B cell (primary cell): ENCODE measurements at places on chromosomes 1 and 21.

DNA sequence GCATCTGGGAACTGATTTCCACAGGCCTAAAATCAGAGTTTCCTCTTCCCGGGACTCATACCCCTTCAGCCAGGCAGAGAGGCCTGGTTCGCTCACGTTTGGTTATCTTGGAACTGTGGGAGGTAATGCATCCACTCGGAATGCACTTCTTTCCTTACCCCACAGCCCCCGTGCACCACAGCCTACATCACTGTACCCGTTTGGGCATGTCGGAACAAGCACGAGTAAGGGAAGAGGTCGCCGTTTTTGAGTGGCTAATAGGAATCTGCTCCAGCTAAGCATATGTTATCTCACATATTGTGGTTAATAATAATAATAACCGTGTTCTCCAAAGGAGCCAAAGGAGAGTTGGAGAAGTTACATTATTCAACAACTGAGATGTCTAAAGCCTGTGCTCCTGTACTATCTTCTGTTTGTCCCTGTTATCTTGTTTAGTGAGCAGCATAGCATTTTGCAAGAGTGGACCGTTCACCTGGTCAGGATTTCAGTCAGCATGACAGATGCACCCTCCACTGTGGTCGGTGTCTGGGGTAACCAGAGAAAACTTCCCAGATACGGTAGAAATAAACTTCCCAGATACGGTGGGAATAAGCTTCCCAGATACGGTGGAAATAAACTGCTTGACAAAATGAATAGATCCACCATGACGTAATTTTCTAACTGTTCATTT lies 198.6 kb downstream of the SDCCAG8 start:
- no peak for DNase-seq

GRCh38 chr1:67041841-67042503 lies 12.0 kb downstream of the SLC35D1 start:
- DNase-seq = no peak

GRCh38 chr21:44006656-44007055 lies 5.5 kb upstream of the TRAPPC10 start:
- DNase-seq = no peak

DNA sequence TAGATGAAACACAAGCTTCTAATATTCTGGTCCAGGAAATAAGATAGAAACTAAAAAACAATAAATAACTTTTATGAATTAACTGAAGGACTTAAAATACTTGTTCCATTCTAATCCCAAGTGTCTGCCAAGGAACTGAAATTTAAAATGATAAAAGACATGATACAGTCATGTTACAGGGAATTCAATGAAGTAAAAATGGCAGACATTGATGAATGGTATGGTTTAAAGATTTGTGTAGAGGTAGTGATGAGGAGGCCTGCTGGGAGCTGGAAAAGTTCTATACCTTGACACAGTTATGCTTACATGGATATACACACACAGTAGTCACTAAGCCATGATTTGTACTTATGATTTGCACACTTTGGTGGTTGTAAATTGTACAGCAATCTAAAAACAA lies 2.1 kb upstream of the UBR4 start:
- DNase-seq = no peak

DNA sequence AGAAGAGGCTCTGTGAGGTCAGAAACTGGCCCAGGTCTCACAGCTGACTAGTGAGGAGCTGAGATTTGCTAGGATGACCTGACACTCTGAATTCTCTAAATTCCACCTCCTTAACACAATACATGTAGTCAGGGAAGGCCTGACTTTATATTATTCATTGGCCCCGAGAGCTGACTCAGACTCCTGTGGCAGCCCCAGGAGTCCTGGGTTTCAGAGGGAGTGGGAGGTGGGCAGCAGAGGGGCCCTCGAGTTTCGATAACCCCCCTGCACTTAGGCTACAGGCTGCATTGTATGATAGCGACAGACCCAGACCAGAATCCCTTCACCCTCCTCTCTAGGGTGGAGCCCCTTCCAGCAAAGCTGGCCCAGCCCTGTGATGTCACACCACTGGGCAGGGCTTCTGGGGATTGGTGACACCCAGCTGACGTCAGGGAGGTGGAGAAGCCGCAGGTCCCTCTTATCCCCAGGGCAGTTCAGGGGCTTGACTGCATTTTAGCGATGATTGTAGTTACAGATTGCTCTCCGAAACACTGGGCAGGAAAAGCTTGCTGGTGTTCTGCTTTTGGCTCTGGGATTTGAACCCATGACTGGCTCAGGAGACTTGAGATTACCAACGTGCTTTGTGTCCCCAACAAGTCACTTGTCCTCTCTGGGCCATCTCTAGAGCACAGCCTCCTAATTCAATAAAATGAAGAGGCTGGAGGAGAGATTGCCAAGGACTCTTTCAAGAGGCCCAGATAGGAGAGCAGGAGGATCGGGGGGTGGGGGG lies 17.0 kb upstream of the GPR37L1 start:
- DNase-seq = no peak

DNA sequence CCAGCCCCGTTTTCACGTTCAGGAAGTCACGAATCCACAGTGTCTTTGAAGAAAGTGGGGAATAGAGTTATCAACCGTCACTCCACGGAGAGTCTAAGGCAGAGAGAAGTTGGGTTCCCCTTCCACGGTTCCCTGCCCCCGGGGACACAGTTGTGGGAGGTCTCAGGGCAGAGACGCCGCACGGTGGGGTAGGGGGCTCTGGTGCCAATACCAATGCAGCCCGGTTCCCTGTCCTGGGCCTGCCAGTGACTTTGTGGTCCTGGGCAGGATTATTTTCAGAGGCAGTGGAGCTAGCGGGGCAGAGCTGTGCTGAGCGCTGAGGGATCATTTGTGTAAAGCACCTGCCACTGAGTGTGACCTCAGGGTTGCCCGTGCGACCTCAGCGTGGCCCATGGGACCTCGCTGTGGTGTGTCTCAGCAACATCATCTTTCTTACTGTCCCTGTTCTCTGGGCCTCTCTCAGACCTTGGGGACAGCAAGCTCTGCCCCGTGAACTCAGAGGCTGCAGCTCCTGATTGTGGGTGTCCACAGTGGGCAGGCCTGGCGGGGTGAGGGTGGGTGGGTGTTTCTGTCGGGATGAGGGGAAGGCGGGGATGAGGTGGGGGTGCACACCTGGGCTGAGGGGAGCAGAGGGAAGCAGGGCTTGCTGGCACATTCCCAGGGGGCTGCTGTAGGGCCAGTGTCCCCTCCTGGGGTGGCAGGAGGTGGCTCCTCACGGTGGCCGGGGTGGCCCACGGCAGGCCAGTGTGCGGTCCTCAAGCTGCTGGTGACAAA lies 65.2 kb downstream of the AGPAT3 start:
- no peak for DNase-seq

- no peak for DNase-seq
Observed at GRCh38 chr1:42739753-42740700, at the start of gene CLDN19. TSS of gene CLDN19 (minus strand) at chr1:42740236. CDS start at chr1:42740063, 173 bp downstream.

- no peak for DNase-seq
Observed at GRCh38 chr1:155379180-155379579, 58.5 kb downstream of the RUSC1 start.

DNA sequence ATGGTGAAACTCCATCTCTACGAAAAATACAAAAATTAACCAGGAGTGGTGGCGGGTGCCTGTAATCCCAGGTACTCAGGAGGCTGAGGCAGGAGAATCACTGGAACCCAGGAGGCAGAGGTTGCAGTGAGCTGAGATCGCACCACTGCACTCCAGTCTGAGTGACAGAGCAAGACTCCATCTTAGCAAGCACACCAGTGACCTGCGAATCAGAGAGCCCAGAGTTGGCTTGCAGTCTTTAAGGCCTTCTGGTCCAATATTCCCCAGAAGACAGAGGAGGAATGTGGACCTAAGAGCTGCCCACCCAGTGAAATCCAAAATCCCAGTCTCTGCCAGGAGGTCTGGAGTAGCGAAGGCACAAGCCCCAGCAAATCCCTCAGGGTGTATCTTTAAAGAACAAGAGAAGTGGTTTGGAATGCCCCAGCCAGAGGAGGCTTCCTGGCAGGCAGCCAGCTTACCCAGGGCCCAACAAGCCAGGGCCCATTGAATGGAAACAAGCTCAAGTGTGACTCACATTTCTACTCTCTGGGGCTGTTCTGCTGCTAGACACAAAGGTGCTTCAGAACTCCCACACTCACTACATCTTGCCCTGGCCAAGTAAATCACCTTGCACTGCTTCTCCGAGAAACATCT lies 23.9 kb downstream of the GPR161 start:
- no peak for DNase-seq

DNA sequence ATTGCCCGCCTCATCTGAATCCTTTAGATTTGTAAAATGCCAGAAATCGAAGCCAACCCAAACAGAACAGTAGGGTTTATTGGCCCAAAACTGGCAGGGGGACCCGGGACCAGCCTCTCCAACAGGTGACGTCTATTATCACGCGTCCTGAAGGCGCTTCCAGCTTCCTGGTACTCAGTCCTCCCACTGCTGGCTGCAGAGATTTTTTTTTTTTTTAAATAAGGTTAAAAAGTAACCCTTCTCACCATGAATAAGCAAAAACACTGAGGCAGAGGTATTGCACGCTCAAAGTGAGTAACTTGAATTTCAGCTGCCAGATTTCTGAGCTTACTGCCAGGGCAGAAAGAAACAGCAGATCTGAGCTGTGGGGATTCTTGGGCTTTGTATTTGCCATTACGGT lies 54.4 kb upstream of the GCLM start:
- DNase-seq = no peak

DNA sequence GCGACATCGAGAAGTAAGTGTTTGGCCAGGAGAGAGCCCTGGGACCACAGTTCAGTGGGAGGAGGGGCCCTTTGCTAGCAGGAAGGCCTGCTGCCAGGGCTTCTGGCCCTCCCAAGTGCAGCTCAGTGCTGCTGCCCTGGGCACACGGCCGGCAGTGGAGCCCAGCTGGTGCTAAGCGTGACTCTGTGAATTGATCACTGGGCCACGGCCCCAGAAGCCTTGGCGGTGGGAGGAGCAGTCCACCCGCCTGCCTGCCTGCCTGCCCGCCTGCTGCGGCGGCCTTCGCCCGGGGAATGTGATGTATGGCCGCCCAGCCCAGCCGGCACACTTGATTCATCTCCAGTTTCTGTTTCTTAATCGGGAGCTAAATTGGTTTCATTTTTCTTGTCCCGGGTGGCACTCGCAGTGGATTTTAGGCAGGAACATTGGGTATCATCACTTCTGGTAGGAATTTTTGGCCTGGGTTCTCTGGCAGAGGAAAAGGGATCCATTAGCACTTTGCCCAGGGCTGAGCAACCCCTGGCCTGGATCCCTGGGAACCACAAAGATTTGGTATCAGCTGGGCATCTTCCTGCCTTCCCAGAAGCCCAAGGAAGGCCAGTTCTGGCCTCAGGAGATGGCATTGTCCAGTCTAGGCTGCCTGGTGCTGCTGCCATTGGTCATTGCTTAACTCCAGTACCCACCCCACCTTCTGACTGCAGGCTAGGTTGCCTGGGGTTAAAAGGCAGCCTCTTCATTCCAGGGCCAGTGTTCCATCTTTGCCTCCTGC lies 28.6 kb downstream of the TMEM53 start:
- DNase-seq = no peak

GRCh38 chr1:55700359-55701130 lies 485.4 kb upstream of the USP24 start:
- no peak for DNase-seq

- DNase-seq = no peak
Observed at GRCh38 chr1:234611847-234612351, 1.9 kb upstream of the IRF2BP2 start.

- no peak for DNase-seq
Observed at GRCh38 chr1:147605591-147605990, 64.3 kb downstream of the BCL9 start.

- DNase-seq = no peak
Observed at GRCh38 chr1:210496063-210496462, 167.4 kb downstream of the HHAT start.
